NCI-H187 (cell line): ENCODE measurements at places on chromosomes 2 and 18.

- no peak for DNase-seq
Measured at GRCh38 chr2:151757861-151758260, 23.6 kb upstream of the NEB start.

GRCh38 chr2:164538240-164538866 is 82.9 kb downstream of the GRB14 start:
- DNase-seq = no peak

GRCh38 chr2:105526000-105526925 is 127.4 kb upstream of the FHL2 start:
- no peak for DNase-seq

DNA sequence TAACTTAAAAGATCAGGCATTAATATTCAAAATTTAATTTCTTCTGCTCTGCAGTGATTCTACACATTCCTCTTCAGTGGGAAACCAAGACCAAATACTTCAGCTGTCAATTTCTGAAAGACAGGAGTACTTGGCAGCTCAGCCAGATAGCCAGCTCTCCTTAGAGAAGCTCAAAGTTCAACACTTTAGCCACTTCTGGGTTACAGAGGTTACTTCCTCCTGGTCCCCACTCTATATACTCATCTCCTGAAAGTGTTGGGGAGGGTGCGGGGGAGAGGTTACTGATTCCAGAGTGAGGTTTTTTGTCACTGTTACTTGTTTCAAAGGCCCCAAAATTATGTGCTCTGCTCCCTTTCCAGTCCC is 4.1 kb downstream of the CYTIP start:
- no peak for DNase-seq

DNA sequence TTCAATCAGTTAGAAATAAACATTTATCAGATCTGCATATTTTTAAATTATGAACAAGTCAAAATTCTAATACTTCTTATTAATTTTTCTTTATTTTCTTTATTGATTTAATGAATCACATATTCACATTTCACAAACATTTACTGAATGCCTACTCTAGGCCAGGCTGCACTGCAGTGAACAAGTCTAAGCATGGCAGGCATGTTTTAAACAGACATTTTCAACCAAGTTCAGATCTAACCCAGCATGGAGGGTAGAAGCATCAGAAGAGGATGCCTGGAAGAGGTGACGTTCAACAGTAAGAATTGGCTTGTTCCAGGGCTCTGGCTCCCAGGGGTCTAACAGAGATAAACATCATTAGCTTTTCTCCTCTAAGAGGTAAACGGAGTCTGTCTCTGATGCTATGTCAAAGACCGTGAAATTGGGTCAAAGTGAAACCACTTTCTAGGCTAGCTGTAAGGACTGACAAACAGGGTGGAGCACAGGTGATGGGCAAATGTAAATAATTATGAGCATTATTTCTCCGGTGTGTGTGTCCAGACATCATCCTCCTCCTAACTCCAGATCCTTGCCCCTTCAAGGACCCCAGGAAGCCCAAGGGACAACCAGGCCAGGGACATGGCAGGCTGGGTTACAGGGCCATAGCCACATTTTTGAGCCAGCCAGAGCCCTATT is 50.6 kb downstream of the UNC50 start:
- no peak for DNase-seq

- peak; percentile 91 for DNase-seq
Measured at GRCh38 chr2:1972422-1972821, 228.1 kb upstream of the PXDN start.

DNA sequence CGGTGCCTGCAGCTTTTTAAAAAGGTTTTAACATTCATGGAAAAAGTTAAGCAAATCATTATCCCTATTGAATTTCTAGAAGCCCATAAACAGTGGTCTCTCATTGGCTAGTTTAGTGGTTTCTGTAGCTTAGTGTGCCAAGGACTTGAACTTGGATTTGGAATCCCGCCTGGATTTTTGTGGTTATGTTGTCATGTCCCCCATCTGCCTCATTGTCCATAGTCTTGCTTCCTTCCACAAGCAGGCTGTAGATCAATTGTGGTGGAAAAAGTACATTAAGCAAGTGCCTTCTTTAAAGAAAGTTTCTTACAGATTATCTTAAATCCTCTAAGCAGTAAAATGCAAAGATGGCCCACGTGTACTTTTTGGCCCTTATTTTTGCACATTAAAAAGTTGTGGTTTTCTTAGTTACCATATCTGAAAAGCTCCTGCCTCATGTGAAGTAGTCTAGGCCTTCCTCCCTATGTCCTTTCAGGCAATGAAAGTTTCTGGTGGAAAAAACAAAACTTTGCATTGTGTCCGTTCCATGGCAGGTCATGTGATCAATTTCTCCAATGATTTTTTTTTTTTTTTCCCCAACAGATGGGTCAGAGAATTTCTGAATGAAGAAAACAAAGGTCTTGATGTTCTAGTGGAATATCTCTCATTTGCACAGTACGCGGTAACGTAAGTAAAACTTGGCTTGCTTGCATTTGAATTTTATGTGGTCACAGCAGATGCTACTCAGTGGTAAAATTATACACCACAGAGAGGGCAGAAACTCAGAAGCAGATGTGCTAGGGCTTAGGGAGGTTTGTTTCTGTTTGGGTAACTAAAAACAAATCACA is 158.9 kb downstream of the PRPF40A start:
- no peak for DNase-seq

DNA sequence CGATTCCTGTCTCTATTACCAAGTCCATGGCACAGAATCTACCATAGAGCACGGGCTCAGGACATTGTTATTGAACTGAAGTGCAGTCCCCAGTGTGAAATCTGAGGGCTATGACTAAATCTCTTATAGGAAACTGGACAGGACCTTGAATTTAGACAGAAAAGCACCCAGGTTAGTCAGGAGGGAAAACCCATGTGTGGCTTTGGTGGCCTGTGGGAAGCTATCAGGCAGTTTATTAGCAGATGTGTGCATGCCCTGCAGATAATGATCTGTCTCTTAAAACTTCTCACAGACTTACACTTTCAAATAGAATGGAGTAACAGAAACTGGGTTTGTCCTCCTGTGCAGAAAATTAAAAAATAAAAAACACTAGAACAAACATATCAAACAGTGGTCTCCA is 610.0 kb upstream of the RAB6C start:
- no peak for DNase-seq

GRCh38 chr2:128292599-128293425 is 25.9 kb downstream of the HS6ST1 start:
- DNase-seq = no peak

- no peak for DNase-seq
Measured at GRCh38 chr2:201361078-201361733, 4.1 kb upstream of the FLACC1 start.

DNA sequence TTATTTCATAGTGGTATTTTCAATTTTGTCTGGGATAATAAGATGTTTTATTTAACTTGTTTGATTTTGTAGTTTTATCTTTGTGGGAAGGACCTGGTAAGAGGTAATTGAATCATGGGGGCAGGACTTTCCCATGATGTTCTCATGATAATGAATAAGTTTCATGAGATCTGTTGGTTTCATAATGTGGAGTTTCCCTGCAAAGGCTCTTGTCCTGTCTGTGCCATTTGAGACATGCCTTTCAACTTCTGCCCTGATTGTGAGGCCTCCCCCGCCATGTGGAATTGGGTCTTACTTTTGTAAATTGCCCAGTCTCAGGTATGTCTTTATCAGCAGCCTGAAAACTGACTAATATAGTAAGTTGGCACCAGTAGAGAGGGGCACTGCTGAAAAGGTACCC is 77.8 kb upstream of the ARHGAP15 start:
- no peak for DNase-seq

DNA sequence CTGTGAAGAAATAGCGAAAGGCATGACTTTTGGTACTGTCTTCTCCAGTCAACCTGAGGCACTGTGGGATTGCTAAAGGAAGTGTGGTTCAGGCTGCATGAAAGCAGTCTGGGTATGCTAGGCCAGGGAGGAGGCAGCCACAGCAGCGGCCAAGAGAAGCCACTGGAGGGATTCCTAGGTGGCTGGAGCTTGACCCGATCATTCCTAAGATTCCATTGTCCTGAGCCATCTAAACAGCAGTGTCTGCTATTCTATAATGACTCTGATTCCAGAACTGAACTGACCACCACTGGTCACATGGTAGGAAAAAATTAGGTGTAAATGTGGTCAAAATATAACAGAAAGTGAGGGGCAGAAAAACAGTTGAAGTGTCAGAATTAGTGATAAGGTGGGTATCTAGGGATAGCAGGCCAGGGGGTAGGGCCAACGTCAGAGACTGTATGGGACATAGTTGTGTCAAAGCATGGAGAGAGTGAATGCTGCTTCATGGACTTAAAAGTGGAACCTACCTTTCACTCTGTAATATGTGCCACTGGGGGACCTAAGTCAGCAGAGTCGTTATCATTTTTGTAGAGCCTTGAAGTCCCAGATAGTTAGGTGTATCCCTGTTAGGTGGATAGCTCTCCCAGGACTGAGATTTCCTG is 204.6 kb downstream of the CTNNA2 start:
- DNase-seq = no peak
